ENCODE measurements at places on chromosomes 13 and 19.

- no peak for DNase-seq
These were observed 420.6 kb downstream of the ZNF536 start for GRCh38 chr19:30792561-30793505.

- no peak for DNase-seq
These were observed 4.4 kb downstream of the CYP4F2 start for GRCh38 chr19:15893477-15893876.

DNA sequence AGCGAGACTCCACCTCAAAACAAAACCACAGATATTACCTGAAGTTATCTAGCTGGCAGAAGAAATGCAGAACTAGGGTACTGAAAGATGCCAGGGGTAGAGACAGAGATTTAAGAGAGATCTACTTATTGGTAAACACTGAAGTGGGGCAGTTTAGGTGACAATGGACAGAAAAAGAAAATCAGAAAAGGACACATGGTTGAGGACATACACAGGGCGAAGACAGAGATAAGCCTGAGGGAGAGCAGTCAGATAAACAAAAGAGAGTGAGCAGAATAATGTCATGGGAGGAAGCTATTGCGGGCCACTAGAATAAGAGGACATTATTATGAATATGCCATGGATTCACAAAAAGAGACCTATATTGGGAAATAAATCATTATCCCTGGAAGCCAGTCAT, 3.3 kb downstream of the NEK5 start:
- no peak for DNase-seq

DNA sequence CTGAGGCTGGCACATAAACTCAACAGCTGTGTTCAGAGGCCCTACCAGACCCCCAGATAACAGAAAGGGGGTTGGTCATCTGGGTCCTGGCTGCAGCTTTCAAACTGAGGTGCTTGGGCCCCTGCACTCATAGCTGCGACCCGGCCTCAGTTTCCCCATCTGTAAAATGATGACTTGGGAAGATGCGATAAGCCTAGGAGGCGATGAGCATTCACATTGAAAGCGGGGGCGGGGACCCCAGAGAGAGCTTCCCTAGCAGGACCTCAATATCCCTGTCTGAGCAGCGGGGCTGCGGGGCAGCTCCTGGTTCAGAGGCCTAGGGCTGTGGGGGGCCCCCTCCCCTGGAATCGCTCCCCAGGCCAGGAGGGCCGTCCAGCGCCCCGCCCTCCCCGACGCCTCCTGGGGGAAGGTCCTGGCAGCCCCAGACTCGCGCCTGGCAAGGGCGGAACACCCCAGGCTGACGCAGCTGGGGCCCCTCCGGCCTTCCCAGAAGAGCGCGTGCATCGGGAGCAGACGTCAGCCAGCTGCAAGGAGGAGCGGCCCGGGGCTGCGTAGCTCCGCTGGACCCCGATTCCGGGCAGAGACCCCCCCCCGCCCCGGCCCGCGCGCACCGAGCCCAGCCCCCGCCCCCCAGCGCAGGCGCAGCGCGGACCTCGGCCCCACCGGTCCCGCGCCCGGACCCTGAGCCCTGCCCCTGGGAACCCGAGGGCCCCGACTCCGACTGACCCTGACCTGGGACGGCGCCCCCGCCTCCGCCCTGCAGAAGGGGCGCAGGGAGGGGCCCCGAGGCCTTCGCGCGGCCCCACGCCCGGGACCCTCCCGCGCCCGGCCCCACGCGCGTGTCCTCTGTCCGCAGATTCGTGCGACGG, 3.5 kb downstream of the FSTL3 start:
- DNase-seq = peak; percentile 81

GRCh38 chr19:56253737-56254136, 18.8 kb upstream of the EDDM13 start:
- peak; percentile 65 for DNase-seq

DNA sequence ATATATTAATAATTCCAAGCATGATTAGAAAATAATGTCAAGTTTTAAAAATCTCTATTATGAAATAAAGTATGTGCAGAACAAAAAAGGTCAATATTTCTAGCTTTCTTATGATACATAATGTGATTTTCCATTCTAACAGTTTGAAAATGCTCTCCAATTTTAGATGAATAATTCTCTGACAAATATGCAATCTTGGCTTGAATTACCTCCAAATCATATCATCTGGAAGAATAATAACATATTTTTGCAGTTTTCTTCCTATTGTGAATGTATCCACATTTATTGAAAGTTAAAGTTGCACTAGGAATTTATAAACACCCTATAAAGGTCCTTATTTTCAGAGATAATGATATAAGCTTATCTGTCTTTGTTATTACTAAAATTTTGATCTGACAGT, 548.5 kb upstream of the SLC10A2 start:
- DNase-seq = no peak

GRCh38 chr13:105740739-105741138, 794.7 kb downstream of the EFNB2 start:
- DNase-seq = no peak

DNA sequence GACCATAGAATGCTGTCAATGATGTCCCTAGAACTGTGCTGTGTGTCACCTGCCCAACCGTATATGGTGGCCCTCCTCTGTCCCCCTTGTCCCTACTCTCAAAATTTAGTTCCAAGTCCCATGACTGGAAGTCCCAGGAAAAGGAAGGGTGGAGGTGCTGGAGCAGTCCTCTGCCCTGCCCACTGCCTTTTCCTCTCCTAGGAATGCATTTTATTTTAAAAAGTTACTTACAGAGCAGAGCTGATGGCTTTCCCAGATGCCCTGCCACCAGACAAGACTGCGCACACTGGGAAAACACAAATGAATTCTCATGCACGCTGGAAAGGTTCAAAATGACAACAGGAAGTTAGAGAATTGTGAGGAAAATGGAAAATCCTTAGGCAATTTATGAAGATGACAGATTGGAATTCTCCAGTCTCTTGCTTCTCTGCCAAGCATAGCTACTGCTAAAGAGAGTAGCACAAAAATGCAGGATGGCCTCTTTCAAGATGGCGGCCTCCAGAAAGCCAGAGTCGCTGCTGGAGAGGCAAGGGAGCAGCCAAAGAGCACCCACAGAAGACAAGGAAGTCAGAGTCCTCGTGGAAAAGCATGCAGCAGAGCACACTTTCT, 117.1 kb upstream of the TSC22D1 start:
- DNase-seq = no peak

GRCh38 chr13:30580852-30581502, 36.7 kb upstream of the USPL1 start:
- DNase-seq = no peak

GRCh38 chr13:69872321-69873047, 235.1 kb upstream of the ATXN8OS start:
- no peak for DNase-seq

- DNase-seq = peak; percentile 52
These were observed 2758.2 kb downstream of the PCDH9 start for GRCh38 chr13:64471916-64472315.
